ENCODE measurements at places on chromosomes 1 and 21.

DNA sequence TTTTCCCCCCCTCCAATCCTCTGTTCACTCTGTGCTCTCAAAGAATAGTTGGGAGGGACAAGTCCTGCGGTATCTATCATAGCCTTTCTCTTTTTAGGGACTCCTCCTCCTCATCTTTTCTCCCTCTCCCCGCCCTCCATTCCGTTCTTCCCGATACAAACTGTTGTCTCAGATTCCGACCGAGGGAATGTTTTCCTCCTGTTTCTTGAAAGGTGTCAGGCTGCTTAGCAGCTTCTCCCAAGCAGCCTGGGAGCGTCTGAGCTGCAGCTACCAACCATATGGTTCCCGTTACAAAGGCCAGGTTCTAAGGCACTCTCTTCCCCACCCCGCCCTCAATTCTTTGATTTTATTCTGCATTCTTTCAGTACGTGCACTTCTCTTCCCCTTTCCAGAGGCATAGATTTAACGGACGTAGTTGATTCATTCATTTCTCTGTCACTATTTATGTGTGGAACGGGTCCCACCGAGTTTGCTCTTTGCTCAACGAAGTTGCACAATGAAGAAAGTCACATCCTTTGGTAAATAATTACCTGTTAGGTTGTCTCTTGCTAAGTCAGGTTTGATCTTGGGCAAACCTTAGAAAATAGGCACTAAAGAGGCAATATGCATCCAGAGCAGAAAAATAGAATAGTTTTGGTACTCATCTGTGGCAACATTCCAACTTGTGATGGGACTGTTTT is 2.8 kb downstream of the ADGRL2 start:
- DNase-seq, result no peak

GRCh38 chr1:163191301-163191700 is 11.4 kb downstream of the RGS5 start:
- DNase-seq, result no peak

- no peak for DNase-seq
Measured at GRCh38 chr1:90370686-90371447, 346.2 kb downstream of the BARHL2 start.

DNA sequence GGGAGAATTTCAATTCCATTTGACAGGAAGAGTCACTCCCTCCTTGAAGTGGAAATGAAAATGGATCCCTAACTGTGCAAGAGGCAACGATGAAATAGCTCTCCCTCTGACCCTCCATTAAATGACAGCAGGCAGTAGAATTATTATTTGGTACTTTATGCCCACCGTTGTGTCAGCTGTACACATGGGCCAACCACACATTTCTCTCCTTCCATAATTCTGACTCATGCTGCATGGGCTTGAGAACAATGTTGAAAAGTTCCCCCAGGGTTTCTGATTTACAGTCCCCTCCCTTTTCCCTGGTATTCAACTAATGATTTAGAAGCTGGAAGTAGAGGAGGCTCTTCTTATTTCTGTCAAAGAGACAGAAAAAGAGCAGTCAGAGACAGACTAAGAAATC is 103.5 kb downstream of the RGS7 start:
- DNase-seq, result no peak

GRCh38 chr1:187928696-187929095 is 1099.9 kb downstream of the PLA2G4A start:
- no peak for DNase-seq

DNA sequence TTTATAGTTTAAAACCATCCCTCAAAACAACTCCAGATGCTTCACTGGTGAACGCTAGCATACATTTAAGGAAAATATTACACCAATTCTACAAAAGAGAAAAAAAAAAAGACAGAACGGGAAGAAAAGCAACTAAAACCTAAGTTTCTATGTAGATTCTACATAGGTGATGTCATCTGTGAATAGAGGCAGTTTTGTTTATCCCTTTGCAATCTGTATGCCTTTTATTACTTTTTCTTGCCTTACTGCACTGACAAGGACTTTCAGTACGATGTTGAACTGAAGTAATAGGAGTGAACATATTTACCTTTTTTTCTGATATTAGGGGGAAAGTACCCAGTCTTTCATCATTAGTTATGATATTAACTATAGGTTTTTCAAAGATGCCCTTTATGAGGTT is 101.7 kb upstream of the HAO2 start:
- DNase-seq, result no peak

DNA sequence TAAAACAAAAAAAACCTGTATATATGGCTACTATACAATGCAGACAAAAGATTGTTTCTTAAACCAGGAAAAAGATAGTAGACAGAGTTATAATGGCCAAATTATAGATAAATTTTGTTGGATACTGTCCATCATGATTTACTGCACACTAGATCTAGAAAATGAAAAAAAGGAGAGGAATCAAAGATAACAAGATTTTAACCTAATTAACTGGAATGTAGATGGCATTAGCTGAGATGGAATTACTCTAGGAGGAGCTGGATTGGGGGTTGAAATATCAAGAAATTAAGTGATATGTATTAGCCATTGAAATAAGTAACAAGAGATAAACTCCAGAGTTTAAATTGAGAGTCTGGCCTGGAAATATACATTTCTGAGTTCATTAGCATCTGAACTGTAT is 1489.1 kb downstream of the PLA2G4A start:
- DNase-seq, result no peak

Measured in HFFc6 (cell line).